ENCODE measurements at places on chromosomes 4 and X. TPM values are rescaled to one million over a fixed set of nuclear protein-coding genes. Genes with fewer than 3 reads are reported as not detected.

Gene PDE5A
- 0.66 TPM for total RNA-seq

Gene HTRA3
- not detected for total RNA-seq

DNA sequence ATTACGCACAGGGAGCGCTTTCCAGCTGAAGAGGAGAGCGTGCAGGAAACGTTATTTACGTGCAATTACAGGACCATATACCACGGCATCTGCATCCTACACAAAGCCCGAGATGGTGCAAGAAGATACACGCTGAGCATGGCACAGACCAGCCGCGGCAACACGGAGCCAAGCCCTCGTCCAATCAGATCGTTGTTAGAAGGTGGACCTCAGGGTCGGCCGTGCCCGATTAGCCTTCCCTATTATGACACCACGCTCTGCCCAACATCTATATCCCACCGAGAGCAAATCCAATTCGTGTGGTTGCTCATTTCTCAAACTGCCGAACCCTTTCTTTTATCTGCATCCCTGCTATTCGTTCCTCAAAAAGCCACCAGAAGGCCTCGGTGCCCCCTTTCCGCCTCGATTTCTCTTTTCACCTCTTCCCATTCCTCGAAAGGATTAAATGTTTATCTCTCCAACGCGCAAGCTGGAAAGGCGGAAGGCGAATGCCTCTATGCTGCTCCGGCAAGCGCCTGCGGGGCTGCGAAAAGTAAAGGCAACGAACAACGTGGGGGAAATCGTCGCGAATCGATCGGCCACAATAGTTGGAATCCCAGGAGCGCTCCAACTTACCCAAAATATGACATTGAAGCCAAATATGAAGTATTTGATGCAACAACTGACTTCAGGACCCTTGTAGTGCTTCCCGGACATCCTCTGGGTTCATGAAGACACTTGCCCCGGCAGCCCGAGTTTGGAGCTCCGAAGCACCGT, 702 bp downstream of the TSPAN5 start:
- DNase-seq, result no peak

DNA sequence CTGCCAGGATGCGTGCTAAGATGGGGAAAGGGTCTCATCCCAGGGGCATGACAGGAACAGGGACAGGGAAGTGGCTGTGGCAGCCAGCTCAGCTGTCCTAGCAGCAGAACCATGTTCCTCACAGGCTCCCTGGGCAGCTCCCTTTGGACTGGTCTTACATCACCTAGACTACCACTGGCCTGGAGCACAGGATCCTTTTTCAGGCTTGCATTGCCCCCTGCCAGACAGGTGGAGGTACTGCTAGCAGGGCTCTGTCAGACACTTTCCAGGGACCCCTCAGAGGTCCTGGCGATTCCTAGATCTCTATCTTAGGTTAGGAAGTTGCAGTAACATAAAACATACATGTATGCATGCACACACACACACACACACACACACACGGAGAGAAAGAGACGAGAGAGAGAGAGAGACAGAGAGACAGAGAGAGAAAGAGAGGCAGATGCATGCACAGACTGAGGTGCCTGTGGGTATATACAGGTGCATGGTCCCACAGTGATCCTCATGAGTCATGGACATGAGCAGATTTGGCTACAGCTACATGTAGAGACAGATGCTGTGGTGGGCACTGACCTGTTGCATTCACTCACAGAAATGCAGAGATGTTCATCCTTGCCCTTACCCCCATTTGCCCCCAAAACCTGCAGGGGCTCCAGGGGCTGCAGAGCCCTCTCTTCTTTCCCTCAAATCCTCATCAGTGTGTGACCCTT, 63.6 kb downstream of the STARD8 start:
- DNase-seq, result no peak

- no peak for DNase-seq
Observed at GRCh38 chrX:17564689-17565409, 172.4 kb upstream of the SCML1 start.

- DNase-seq, result no peak
Observed at GRCh38 chrX:73765776-73766430, 202.9 kb downstream of the CHIC1 start.

DNA sequence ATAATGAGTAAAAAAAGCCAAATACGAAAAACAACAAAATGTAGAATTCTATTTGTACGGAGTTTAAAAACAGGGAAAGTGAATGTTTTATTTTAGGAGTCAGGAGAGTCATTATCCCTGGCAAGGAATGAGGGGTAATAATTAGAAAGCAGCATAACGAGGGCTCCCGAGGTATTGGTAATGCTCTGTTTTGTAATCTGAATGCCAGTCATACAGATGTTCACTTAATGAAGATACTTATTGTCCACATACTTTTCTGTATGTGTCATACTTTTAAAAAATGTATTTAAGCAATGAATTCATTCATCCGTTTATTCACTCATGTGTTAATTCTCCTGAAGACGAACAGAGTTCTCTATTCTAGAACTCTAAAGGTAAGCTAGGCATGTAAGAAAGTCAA, 87.8 kb upstream of the BMP2K start:
- no peak for DNase-seq
